ENCODE measurements at places on chromosomes 2 and 18. TPM values are rescaled to one million over a fixed set of nuclear protein-coding genes. Genes with fewer than 3 reads are reported as not detected.

Gene POTEI
- not detected for total RNA-seq

GRCh38 chr2:238580486-238580885 is 153.8 kb downstream of the ASB1 start:
- H3K4me1 ChIP-seq = no peaks in the 10 kb centered on the region
- H3K4me3 ChIP-seq = no peak overlapping the region
- H3K27ac ChIP-seq = no peak overlapping the region
- no peaks in the 10 kb centered on the region for H3K36me3 ChIP-seq
- no peak for DNase-seq
- peaks cover 5% of the 10 kb centered on the region for H3K27me3 ChIP-seq

GRCh38 chr2:240205772-240206171 is 65.3 kb upstream of the OTOS start:
- H3K27me3 ChIP-seq = peaks cover 12% of the 10 kb centered on the region
- no peak overlapping the region for H3K27ac ChIP-seq
- DNase-seq = no peak
- H3K4me1 ChIP-seq = peaks cover 19% of the 10 kb centered on the region
- peaks cover 2% of the 10 kb centered on the region for H3K36me3 ChIP-seq
- no peak overlapping the region for H3K4me3 ChIP-seq

DNA sequence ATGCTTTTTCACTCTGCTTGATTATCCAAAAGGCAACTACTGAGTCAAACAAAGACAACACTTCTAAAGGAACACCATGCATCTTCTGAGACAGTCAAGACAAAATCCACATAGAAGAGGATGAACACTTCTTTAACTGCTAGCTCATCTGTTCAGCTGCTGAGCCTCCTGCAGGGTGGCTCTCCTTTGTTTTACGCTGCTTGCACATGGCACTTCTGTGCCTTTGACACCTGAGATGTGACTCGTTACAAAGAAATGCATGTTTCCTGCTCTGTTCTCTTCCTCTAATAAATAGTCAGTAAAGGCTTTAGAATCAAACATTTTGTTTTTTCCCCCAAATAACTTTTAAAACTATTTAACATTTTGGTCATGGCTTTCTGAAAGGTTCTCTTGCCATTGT is 1129.4 kb downstream of the TDRD15 start:
- DNase-seq = no peak
- H3K27ac ChIP-seq = no peak overlapping the region
- no peaks in the 10 kb centered on the region for H3K27me3 ChIP-seq
- H3K4me1 ChIP-seq = no peaks in the 10 kb centered on the region

Gene DSEL
- total RNA-seq = 105 TPM

- H3K4me3 ChIP-seq = no peak overlapping the region
- no peaks in the 10 kb centered on the region for H3K36me3 ChIP-seq
- no peak for DNase-seq
- peaks cover 21% of the 10 kb centered on the region for H3K27me3 ChIP-seq
These were observed 310.6 kb downstream of the C1D start for GRCh38 chr2:67752199-67752598.

DNA sequence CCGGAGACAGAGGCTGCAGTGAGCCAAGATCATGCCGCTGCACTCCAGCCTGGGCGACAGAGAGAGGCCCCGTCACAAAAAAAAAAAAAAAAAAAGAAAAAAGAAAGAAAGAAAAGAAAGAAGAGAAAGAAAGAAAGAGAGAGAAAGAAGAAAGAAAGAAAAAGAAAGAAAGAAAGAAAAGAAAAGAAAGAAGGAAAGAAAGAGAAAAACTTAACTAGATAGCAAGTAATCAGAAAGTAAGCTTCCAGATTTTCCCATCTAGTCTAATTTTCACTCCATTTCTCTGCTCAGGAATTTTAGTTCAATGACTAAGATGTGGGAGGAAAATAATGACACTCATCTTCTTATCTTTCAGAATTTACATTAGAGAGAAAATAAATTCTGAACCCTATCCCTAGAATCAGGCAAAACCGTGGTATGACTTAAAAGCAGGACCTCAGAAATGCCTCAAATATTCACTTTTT is 2.4 kb downstream of the GFPT1 start:
- no peak for DNase-seq
- H3K27me3 ChIP-seq = no peaks in the 10 kb centered on the region
- H3K4me3 ChIP-seq = peak overlapping the region; percentile 38
- H3K27ac ChIP-seq = no peak overlapping the region

DNA sequence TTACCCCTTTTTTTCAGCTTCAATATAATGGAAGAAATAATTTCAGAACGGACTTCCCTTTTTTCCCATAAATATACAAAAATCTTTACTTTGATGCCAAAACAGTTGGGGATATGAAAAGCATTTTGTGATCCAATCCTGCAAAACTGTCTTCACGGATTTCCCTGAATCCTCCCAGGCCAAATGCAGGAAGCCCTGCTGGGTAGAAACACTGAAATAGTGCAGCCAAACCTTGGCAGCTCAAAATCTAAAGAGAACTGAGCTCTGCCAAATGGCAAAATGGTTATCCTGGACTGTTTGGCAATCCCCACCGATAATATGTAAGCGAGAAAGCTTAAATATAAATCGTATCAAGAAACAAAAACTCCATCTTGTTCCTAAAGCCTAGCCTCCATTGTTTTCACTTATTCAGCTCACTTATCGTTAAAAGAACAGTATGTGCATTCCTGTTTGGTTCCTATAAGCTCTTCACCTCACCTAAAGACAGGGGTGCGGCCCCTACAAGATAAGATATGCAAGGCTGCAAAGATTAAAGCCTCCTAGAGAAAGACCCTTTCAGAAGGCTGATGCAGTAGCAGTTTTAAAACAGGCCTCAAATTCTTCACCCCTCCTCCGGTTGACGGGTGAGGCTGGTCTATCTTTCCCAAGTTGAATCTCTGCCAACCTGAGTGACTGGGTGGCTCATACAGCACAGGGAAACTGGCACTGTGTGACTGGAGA is 48.6 kb downstream of the LAMA1 start:
- H3K27me3 ChIP-seq = peaks cover 5% of the 10 kb centered on the region
- H3K4me1 ChIP-seq = no peaks in the 10 kb centered on the region
- H3K36me3 ChIP-seq = no peaks in the 10 kb centered on the region

Gene EPB41L3
- total RNA-seq = 15.6 TPM

GRCh38 chr2:212424082-212424481 is 114.5 kb downstream of the ERBB4 start:
- H3K36me3 ChIP-seq = peaks cover 2% of the 10 kb centered on the region
- no peaks in the 10 kb centered on the region for H3K27me3 ChIP-seq
- no peaks in the 10 kb centered on the region for H3K4me1 ChIP-seq
- no peak overlapping the region for H3K27ac ChIP-seq

Gene ALPP
- not detected for total RNA-seq

GRCh38 chr2:186058614-186059013 is 320.0 kb downstream of the FSIP2 start:
- H3K4me3 ChIP-seq = no peak overlapping the region
- H3K36me3 ChIP-seq = no peaks in the 10 kb centered on the region
- H3K27me3 ChIP-seq = no peaks in the 10 kb centered on the region
- peaks cover 5% of the 10 kb centered on the region for H3K4me1 ChIP-seq

DNA sequence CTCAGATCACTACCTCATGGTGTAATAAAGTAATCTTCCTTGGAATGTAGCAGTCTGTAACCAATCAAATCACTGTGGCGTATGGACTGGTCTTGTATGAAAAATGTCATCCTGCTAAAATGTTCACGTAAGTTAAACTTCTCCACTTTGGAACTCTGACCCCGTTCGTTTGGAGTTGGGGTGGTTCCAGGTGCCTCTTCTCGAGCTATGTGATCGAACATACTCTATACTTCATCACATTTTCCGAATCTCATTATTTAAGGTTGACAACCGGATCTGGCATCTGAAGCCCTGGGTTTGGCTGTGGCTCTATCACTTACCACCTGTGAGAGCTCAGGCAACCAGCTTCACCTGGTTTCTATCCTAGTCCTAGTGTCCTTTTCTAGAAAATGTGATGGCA is 148.0 kb upstream of the MYCN start:
- no peak for DNase-seq
- no peak overlapping the region for H3K4me3 ChIP-seq
- no peaks in the 10 kb centered on the region for H3K4me1 ChIP-seq
- H3K27me3 ChIP-seq = peaks cover 36% of the 10 kb centered on the region

Gene GCKR
- not detected for total RNA-seq

DNA sequence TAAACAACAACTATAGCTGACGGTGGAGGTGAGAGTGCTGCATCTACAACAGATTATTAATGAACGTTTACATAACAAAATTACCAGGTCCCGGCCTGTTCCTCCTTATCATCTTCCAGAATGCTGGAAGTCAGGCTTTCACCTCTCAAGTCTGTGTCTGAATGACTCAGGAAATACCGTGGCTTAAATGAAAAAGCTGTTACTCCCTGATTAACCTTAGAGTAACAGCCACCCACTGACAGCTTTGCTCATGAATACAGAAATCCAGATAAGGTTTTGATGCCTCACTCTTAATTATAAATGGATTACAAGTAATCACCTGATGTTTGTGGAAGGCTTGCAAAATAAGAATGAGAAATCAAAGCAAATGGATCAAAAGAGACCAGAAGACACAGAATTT is 885.3 kb upstream of the CELF4 start:
- H3K36me3 ChIP-seq = no peaks in the 10 kb centered on the region
- H3K27ac ChIP-seq = no peak overlapping the region
- no peak overlapping the region for H3K4me3 ChIP-seq
- H3K27me3 ChIP-seq = no peaks in the 10 kb centered on the region
- H3K4me1 ChIP-seq = no peaks in the 10 kb centered on the region

DNA sequence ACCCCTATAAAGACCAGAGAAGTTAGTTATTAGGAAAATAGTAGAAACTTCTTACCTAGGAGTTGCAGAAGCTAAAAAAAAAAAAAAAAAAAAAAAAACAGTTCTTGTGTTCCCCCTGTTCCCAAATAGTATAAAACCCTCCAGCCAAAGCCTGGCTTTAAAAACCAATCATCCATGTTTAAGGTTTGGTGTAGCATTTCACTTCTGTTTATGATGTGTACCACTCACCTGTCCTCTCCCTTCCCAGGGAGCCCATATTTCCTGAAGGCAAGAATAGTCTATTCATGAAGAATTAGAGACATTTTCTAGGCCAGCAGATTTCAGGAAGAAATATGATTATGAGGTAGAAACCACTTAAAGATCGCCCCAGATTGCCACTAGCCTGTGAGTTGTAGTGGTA is 273.6 kb downstream of the SETBP1 start:
- no peak overlapping the region for H3K27ac ChIP-seq
- peaks cover 28% of the 10 kb centered on the region for H3K4me1 ChIP-seq
- H3K4me3 ChIP-seq = no peak overlapping the region
- DNase-seq = no peak
- peaks cover 80% of the 10 kb centered on the region for H3K36me3 ChIP-seq

Gene OTOS
- total RNA-seq = not detected

Data from osteocyte (in vitro differentiated cells).